ENCODE measurements at places on chromosomes 7 and 10.

- DNase-seq = no peak
Measured at GRCh38 chr7:85177316-85177715, 9.5 kb downstream of the SEMA3D start.

- DNase-seq = no peak
Measured at GRCh38 chr7:1357601-1358271, 101.5 kb downstream of the MICALL2 start.

DNA sequence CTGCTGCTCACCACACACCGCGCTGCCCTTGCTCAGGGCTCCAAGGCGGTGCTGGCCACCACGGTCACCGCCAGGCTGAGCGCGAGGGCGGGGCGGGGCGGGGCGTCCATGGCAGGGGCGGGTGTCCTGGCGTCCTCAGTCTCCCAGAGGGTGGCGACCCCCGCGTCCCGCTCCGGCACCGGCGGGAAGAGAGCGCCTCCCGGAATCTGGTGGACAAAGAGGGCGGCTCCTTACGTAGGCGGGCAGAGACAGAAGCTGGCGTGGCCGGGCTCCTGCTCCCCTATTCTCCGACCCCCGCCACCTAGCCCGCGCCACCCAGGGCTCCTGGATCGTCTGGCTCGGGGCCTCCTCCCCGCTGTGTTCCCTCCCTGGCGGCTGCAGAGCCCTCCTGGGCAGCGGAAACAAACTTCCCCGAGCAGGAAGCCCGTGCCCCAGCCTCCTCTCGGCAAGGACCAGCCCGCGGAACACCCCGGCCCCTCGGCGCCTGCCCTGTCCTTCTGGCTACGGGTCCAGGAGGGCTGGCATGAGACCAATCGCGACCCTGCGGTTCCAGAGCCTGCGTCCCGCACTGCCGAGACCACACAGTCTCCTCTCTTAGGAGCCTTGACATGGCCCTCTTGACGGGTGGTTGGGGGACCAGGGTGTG lies 133.8 kb upstream of the ZNF92 start:
- no peak for DNase-seq

- DNase-seq = no peak
Measured at GRCh38 chr10:33347211-33347610, 12.7 kb upstream of the NRP1 start.

DNA sequence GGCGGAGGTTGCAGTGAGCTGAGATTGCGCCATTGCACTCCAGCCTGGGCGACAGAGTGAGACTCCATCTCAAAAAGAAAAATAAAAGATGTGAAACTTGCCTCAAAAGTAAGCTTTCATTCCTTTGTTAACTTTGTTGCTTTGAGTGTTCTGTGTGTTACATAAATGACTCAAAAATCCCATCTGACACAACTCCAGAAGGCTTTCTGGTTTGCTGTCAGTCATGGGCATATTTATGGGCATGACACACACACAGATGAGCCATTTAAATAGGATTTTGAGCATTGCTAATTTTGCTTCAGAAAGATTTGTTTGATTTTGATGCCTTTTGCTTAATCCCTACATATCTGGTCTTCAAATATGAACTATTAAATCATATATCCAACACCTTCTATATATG lies 82.6 kb downstream of the CACNB2 start:
- DNase-seq = no peak

GRCh38 chr7:56537952-56538351 lies 421.7 kb upstream of the NUPR2 start:
- DNase-seq = no peak

GRCh38 chr7:100192969-100193368 lies 15.3 kb downstream of the STAG3 start:
- DNase-seq = no peak

DNA sequence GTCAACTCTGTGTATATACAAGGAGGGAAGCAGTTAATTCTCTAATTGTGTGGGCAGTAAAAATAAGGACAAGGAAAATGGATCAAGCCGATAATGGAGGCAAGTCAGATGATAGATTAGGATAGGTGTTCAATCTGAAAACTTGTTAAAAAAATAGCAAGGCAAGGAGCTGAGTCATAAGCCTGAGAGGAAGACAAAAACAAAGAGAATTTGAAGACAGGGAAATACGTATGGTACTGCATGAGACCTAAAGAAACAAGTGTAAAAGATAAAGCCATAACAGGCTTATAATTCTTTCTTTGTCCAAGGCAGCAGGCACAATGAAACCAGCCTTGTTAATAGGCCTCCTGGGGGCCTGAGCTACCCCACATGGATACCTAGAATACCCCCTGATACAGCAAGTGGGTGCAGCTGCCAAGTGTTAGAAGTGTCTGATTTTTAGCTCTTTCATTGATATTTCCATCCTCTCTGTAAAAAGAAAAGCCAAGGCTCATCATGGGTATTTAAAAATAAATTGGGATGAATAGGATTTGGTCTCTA lies 1570.6 kb upstream of the LRRTM3 start:
- no peak for DNase-seq

DNA sequence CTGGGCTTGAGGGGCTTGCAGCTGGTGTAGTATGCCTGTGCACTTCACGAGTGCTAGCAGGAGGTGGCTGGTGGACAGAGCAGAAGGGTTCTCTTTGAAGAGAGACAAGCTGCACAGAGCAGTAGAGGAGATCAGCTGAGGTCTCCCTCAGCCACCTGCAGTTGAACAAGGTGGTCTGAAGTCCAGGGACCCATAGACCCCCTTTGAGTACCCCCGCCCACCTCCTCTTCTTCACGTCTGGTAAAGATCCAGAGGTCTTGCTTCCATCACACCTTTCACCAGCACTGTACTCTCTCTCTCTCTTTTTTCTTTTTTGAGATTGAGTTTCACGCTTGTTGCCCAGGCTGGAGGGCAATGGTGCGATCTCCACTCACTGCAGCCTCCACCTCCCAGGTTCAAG lies 157.2 kb downstream of the GFRA1 start:
- no peak for DNase-seq

- no peak for DNase-seq
Measured at GRCh38 chr10:113520690-113521474, 32.0 kb upstream of the HABP2 start.

Data from stimulated activated naive CD4-positive, alpha-beta T cell treated with Interleukin-2 at 50 U/mL for 16 hours (primary cell).